ENCODE measurements at places on chromosomes 6 and 20.

- DNase-seq: no peak
Observed at GRCh38 chr6:43306086-43306485, 2.5 kb downstream of the CRIP3 start.

GRCh38 chr6:109687271-109687761 lies 3.7 kb downstream of the AK9 start:
- DNase-seq: no peak

DNA sequence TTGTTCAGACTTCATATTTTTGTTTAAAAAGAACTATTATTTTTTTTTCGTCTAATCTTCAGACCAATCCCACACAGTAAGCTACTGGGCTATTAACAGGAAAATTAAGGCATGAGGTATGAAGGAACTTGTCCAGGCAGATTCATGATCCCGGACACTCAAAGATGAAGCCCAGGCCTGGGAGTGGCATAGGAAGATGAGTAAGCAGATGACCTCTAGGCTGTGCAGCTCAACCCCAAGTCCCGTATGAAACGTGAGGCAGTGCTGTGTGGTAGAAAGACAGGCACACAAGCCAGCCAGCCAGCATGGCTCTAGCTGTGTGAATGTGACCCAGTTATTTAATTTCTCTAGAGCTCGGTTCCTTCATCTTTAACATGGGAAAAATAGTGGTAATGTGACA lies 231.9 kb downstream of the CLIC5 start:
- no peak for DNase-seq

DNA sequence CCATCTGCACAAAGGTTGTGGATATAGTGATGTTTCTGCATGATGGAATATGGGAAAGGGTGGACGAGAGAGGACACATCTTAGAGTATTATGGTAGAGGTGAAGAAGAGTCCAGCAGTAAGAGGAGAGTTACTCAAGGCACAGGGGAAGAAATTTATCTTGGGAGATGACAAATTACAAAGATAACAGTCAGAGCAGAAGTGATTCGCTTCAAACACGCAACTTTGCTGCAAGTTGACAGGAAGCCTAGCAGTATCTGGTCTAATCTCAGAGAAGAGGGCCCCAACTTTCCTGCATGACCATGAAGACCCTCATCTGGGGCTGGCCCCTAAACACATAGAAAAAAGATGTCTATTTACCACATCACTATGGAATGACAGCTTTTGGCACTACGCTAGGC lies 1.2 kb upstream of the CALHM6 start:
- no peak for DNase-seq

DNA sequence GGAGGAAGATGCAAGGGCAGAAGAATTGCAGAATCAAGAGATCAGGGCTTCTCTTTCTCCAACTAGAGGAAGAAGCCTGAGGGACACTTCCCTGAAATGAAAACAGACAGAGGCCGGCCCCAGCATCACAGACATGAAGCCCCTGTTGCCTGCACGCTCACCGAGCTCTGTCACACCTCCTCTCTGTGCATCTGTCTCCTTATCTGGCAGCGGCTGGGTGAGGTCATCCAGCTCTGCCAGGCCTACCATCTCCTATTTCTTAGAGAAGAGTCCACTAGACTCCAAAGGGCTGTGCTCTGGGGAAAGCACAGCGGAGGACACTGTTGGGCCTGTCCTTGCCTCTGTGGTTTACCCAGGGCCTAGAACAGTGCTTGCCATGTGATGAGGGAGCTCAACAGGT lies 71.9 kb upstream of the MLN start:
- DNase-seq: no peak

GRCh38 chr6:27873021-27873940 lies 38.9 kb downstream of the OR2B2 start:
- DNase-seq: peak; percentile 35
